Ascending aorta (tissue), 2 donors: ENCODE measurements at places on chromosomes 6 and 20. TPM values are rescaled to one million over a fixed set of nuclear protein-coding genes. Genes with fewer than 3 reads are reported as not detected.

The TCF21 gene
- total RNA-seq, result 0.32 TPM

The SLC22A23 gene
- total RNA-seq, result 42.0 TPM

GRCh38 chr6:143349530-143349929 lies 101.0 kb downstream of the ADAT2 start:
- peak overlapping the region; percentile 34 for H3K27ac ChIP-seq
- no peak for DNase-seq
- H3K36me3 ChIP-seq, result no peaks in the 10 kb centered on the region
- H3K4me3 ChIP-seq, result no peak overlapping the region
- no peaks in the 10 kb centered on the region for H3K27me3 ChIP-seq

- no peak overlapping the region for H3K27ac ChIP-seq
- H3K27me3 ChIP-seq, result no peaks in the 10 kb centered on the region
- no peak overlapping the region for H3K4me3 ChIP-seq
- H3K4me1 ChIP-seq, result no peaks in the 10 kb centered on the region
Measured at GRCh38 chr20:54305421-54305820, 97.5 kb downstream of the PFDN4 start.

GRCh38 chr20:64145458-64146300 lies 18.6 kb upstream of the MYT1 start:
- H3K27ac ChIP-seq, result no peak overlapping the region
- H3K4me3 ChIP-seq, result no peak overlapping the region
- H3K4me1 ChIP-seq, result no peaks in the 10 kb centered on the region
- no peak for DNase-seq

The RPP40 gene
- total RNA-seq, result not detected
